ENCODE measurements at places on chromosomes 4 and X.
A peak's percentile ranks its signal among the peaks of the same experiment; 100 is the strongest.

DNA sequence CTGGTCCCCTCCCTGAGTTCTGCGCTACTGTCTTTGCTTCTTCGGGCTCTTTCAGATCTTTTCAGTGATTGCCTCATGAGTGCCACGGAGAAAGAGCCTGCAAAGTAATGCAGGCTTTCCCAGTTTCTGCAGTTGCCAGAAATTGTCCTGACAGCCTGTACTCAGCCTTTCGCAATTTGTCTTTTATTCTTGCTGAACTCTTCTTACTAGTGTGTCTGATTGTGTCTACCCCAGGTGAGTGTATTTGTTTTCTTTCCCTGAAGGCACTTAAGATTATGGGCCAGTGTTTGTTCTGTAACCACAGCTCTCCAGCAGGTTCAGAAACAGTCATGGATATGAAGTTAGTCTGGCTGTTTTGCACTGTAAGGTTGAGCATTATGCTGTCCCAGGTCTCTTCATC is 47.1 kb downstream of the FAM193A start:
- DNase-seq = peak; percentile 21

- DNase-seq = no peak
Observed at GRCh38 chr4:85407546-85407945, 67.4 kb upstream of the ARHGAP24 start.

DNA sequence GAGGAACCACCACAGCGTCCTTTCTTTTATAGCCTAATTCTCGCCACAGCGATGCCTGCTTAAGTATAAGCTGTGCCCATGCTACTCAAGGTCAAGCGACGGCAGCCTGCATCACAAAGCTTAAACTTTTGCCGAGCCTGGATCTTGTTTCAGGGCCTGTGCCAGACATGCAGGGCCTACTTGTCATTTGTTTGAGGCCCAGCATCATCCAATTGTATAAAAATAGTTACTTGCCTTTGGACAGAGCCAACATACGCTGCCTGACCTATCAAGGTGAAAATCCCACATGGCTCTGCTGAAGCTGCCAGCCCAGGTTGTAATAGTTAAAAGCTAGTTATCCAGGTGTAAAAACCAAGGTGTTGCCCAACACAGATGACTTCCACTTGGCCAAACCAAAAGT is 107.1 kb downstream of the TMEM131L start:
- no peak for DNase-seq

GRCh38 chrX:2507904-2508627 is 7.3 kb upstream of the DHRSX start:
- no peak for DNase-seq

- DNase-seq = no peak
Observed at GRCh38 chr4:157674699-157675098, 454.2 kb downstream of the GRIA2 start.

GRCh38 chrX:129840344-129840743 is 3.3 kb downstream of the ZDHHC9 start:
- DNase-seq = no peak

DNA sequence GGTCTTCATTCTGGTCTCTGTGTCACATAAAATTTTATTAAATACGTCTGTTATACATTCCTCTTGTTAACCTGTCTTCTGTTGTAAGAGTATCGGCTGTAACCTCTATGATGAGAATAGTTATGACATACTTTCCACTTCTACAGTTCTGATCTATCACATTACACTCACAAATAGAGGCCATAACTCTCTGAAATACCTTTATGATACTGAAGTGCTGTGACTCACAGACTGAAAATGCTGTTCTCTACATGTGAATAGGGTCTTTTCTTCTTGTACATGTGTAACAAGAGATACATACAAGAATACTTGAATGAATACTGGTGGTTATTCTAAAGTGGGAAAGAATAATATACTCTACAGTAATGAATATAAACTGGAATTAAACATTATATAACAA is 1047.6 kb downstream of the TECRL start:
- no peak for DNase-seq

Data from NCI-H146 (cell line).